ENCODE measurements at places on chromosomes 4 and X.

DNA sequence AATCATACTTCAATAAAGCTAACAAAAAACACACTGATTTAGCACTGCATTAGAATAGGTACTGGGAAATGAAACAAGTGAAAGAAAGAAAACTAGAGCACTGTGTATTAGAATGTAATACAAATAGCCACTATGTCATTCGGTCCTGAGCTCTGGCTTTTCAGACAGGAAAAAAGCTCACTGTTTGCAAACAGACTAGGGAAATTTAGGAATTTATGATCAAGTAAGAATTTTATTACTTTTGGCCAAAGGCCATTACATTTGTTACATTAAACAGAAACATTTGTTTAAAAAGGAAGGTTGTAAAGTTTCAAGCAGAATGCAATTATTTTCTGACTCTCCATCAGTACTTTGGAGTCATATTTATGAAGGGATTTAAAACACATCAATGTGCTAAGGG, 68.7 kb downstream of the KLHL8 start:
- DNase-seq = no peak

DNA sequence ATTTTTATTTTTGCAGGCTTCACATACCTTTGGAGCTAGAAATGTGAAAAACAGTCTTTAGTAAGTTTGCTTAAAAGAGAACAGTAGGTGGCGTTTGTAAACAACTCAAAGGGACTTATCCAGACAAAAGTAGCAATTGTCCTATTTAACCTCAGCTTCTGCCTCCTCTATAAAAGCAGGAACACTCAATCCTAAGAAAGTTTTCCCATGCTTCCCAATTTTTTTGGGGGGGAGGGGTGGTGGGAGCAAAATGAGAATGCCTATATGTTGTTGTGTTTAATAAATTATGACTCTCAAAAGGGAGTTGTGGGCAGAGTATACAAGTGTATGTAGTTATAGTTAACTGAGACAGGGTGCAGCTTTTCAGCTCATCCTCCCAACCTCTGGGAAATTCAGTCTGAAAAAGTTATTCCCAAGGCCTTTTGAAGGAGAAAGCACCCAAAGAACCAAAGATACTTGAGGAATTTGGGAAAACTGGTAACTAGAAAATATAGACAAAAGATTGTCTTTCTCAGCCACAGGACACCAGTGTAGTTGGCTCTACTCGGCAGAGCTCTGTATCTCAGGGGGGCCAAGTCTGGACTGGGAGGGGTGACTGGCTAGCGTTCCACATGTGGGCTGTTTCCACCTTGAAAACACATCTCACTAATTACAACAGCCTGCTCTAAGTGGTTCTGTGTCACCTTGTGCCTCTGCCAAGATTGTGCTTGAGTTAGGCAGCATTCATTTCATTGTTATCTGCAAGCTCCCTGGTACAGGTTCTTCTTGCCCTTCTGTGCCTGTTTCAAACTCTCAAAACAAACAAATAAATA, 2.8 kb downstream of the SFRP2 start:
- DNase-seq = no peak

DNA sequence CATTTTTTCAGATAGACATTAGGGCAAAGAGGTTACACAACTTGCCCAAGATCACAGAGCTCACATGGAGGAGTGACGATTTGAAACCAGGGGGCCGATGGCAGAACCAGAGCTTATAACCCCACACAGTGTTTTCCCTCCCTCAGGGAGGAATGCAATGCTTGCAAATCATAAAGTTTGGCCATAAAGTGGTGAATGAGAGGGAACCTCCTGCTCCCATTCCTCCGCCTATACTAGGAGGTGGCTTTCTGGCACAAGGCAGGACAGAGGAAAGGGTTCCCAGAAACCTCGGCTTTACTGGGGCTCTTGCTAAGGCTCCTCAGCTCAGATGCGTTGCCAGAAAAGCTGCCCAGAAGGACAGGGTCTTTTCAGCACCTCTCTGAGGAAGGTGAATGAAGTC, 19.3 kb downstream of the TMEM154 start:
- no peak for DNase-seq

- no peak for DNase-seq
Observed at GRCh38 chr4:76981644-76982043, 32.1 kb downstream of the SEPTIN11 start.
